Naive thymus-derived CD4-positive, alpha-beta T cell (primary cell): ENCODE measurements at places on chromosomes 13 and 19. TPM values are rescaled to one million over a fixed set of nuclear protein-coding genes. Genes with fewer than 3 reads are reported as not detected.

DNA sequence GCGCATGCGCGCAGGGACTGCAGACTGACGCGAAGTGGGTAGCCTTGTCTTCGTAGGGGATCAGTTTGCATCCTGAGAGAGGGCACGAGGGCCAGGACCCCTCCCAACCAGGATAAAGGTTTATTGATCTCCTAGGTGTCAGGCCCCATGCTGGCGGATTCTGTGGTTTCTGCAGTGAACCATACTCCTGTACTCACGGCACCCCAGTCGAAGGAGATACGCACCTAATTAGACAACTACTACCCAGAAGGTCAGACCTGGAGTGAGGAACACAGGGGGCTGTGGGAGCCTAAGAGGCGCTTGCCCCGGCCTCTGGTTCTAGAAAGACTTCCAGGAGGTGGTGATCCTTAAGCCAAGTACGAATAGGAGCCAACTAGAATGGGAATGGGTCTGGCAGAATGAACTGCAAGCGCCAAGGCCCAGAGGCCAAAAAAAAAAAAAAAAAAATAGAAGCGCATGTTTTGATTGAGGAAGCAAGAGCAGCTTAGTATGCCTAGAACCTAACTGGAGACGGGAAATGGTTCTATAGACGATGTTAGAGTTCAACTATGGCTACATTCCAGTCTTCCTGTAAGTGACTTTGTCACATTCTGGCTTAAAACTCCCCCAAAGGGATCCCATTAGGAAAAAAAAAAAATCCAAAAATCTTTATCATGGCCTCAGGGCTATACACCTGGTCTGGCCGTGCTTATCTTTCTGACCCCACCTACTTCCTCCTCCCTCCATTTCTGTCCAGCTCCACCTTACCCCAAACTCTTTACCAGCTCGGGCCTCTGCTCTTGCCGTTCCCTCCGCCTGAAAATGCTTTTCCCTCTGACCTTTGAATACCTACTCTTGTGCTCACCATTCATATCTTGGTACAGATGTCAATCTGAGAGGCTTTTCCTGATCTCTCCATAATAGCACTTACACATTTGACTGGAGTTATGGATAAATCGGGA is 902 bp upstream of the ZNF428 start:
- no peak for DNase-seq

- DNase-seq = no peak
Measured at GRCh38 chr13:90719461-90719860, 628.0 kb upstream of the MIR17HG start.

GRCh38 chr19:38015761-38016160 is 108.8 kb downstream of the SIPA1L3 start:
- DNase-seq = no peak

Gene TMPRSS9
- not detected for total RNA-seq
